Endothelial cell of umbilical vein (primary cell): ENCODE measurements at places on chromosomes 13 and 19.
A peak's percentile ranks its signal among the peaks of the same experiment; 100 is the strongest.

DNA sequence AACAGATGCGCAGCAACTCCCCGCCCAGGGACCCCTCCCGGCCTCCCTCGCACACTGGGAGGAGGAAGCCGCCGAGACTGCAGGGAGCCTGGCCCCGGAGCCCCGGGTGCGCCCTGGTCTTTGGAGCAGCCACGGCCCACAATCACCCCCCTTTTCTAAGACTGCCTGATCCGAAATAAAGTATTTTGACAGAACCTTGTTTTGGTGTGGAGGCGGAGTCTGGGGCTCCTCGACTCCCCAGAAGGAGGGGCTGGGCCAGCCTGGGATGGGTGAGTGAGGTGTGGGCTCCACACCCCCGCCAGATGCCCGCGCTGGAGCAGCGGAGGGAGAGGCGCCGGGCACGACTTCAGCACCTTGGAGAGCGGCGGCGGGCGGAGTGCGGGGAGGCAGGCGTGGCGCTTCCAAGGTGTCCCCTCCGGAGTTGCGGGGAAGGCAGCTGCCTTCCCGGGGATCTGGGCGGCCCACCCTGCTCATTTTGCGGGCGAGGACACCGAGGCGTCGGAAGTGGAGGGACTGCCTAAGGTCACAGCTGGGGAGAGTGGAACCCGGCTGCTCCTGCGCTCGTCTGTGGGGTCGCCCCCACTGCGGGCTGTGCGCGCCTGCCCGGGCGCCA lies 9.4 kb downstream of the SIRT6 start:
- DNase-seq = no peak

GRCh38 chr19:5492281-5492634 lies 37.0 kb downstream of the ZNRF4 start:
- no peak for DNase-seq

GRCh38 chr13:111944171-111944583 lies 122.8 kb upstream of the SOX1 start:
- DNase-seq = no peak

- DNase-seq = peak; percentile 31
Observed at GRCh38 chr19:12995596-12996405, 526 bp downstream of the NFIX start.

GRCh38 chr13:94217370-94217769 lies 262.1 kb downstream of the DCT start:
- no peak for DNase-seq

DNA sequence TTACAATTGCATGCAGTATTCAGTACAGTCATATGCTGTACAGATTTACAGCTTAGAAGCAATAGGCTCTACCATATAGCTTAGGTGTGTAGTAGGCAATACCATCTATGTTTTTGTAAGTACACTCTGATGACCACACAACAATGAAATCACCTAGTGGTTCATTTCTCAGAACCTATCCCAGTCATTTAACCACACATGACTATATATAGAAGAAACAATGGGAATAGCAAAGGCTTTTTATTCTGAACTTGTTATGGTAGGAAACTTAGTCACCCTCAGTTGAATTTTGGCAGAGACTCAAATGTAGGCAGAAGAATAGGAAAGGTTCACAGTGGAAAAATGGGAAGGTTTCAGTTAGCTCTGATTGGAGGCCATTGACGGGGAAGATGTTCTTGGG lies 1075.1 kb upstream of the MIR17HG start:
- peak; percentile 16 for DNase-seq

- no peak for DNase-seq
Observed at GRCh38 chr13:50577806-50578205, 265.7 kb downstream of the DLEU7 start.
